ENCODE measurements at places on chromosomes 5 and 9. TPM values are rescaled to one million over a fixed set of nuclear protein-coding genes. Genes with fewer than 3 reads are reported as not detected.

GRCh38 chr9:70013598-70014196 lies 30.0 kb upstream of the MAMDC2 start:
- H3K36me3 ChIP-seq, result no peaks in the 10 kb centered on the region
- H3K27me3 ChIP-seq, result no peaks in the 10 kb centered on the region
- H3K27ac ChIP-seq, result no peak overlapping the region
- H3K4me1 ChIP-seq, result no peaks in the 10 kb centered on the region
- H3K4me3 ChIP-seq, result no peak overlapping the region

- no peaks in the 10 kb centered on the region for H3K36me3 ChIP-seq
- H3K27ac ChIP-seq, result peak overlapping the region; percentile 9
- H3K4me1 ChIP-seq, result peaks cover 12% of the 10 kb centered on the region
- H3K4me3 ChIP-seq, result peak overlapping the region; percentile 43
- H3K27me3 ChIP-seq, result no peaks in the 10 kb centered on the region
- DNase-seq, result peak; percentile 54
These were observed 62.3 kb downstream of the CXXC5 start for GRCh38 chr5:139710319-139711066.

- no peaks in the 10 kb centered on the region for H3K4me1 ChIP-seq
- H3K27me3 ChIP-seq, result no peaks in the 10 kb centered on the region
- H3K36me3 ChIP-seq, result no peaks in the 10 kb centered on the region
These were observed 265.7 kb upstream of the ANKRD55 start for GRCh38 chr5:56498759-56499395.

- DNase-seq, result no peak
- no peak overlapping the region for H3K4me3 ChIP-seq
- no peaks in the 10 kb centered on the region for H3K27me3 ChIP-seq
- no peaks in the 10 kb centered on the region for H3K36me3 ChIP-seq
These were observed 157.8 kb upstream of the PRR16 start for GRCh38 chr5:120306303-120306702.

DNA sequence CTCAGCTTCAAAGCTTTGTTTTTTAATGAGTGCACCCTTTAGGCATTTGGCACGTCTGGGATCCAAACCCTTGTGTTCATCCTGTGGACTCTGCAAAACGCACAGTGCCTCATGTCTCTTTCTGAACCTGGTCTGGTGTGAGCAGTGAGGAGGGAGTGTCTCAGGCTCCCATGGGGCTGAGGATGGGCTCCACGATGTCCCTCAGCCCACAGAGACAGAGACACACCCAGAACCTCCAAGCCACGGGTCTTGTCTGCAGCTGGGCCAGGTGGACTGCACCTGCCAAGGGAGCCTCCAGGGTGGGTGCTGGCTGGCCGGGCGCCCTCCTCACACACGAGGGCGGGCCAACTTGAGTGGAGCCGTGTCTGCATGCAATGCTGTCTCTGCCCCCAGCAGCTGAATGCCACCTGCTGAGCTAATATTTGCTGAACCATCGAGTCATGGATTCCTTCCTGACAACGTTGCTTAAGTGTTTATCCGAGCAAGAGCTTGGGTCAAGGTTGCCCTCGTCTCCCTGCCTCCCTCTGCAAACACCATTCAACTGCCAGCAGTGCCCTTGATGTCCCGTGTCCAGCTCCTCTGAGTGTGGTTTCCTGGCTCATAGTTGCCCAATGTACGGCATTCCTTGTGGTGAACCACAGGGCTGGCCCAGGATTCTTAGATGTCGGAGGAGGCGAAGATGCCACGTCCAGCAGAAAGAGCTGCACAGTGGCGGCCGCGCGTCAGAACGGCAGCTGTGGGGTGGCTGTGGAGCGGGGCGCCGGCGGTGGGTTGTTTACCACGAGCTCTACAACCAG lies 31.4 kb upstream of the LPCAT1 start:
- no peaks in the 10 kb centered on the region for H3K4me1 ChIP-seq
- peak; percentile 82 for DNase-seq
- H3K27ac ChIP-seq, result no peak overlapping the region
- no peak overlapping the region for H3K4me3 ChIP-seq

DNA sequence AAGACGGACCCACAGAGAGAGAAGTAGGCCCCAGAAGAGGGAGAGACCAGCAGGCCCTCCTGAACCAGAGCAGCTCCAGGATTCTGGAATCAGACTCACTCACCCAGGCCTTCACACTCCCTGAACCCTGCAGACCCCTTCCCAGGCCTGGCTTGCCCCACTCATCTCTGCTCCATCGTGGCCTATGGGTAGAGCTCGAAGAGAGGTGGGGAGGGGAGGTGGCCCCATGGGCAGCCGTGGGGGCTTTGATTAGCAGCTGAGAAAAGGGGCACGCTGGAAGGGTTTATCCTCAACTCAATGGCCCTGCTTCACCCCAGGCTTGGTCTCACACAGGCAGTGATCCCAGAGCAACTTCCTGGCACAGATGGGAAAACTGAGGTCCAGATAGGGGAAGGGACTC lies 613 bp downstream of the MYMK start:
- no peaks in the 10 kb centered on the region for H3K27me3 ChIP-seq
- no peaks in the 10 kb centered on the region for H3K4me1 ChIP-seq
- H3K4me3 ChIP-seq, result no peak overlapping the region

GRCh38 chr5:158126442-158127405 lies 267.8 kb upstream of the CLINT1 start:
- H3K4me3 ChIP-seq, result no peak overlapping the region
- no peak for DNase-seq
- no peaks in the 10 kb centered on the region for H3K27me3 ChIP-seq
- H3K4me1 ChIP-seq, result no peaks in the 10 kb centered on the region

DNA sequence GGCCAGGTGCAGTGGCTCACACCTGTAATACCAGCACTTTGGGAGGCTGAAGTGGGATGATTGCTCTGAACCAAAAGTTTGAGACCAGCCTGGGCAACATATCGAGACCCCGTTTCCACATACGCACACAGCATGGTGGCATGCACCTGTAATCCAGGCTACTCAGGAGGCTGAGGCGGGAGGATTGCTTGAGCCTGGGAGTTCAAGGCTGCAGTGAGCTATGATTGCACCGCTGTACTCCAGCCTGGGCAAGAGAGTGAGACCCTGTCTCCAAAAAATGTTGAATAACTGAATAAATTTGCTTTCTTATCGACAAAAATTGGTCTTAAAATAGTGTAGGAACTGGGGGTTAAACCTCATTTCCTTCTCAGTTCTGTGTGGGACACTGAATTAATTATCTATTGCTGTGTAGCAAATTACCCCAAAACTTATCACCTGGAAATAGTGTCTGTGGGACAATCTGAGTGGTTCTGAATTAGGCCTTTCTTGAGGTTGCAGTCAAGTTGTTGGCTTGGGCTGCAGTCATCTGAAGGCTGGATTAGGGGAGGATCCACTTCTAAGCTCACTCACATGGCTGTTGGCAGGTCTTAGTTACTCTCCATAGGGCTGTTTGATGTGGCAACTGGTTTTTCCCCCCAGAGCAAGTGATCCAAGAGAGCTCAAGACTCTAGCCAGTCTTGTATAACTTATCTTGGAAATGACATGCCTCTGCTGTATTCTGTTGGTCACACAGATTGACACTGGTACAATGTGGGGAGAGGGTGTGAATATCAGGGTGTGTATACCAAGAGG lies 2.0 kb downstream of the SNX30 start:
- DNase-seq, result no peak
- peaks cover 5% of the 10 kb centered on the region for H3K4me1 ChIP-seq
- H3K27me3 ChIP-seq, result no peaks in the 10 kb centered on the region
- no peak overlapping the region for H3K27ac ChIP-seq
- H3K36me3 ChIP-seq, result no peaks in the 10 kb centered on the region

GRCh38 chr9:126454215-126454614 lies 127.6 kb downstream of the MVB12B start:
- no peak overlapping the region for H3K27ac ChIP-seq
- no peaks in the 10 kb centered on the region for H3K4me1 ChIP-seq
- H3K27me3 ChIP-seq, result no peaks in the 10 kb centered on the region
- no peak for DNase-seq
- no peaks in the 10 kb centered on the region for H3K36me3 ChIP-seq
- no peak overlapping the region for H3K4me3 ChIP-seq

GRCh38 chr9:94861589-94862272 lies 135.2 kb downstream of the AOPEP start:
- H3K27ac ChIP-seq, result peak overlapping the region; percentile 30
- no peaks in the 10 kb centered on the region for H3K27me3 ChIP-seq
- H3K4me3 ChIP-seq, result no peak overlapping the region
- no peaks in the 10 kb centered on the region for H3K4me1 ChIP-seq
- DNase-seq, result no peak

DNA sequence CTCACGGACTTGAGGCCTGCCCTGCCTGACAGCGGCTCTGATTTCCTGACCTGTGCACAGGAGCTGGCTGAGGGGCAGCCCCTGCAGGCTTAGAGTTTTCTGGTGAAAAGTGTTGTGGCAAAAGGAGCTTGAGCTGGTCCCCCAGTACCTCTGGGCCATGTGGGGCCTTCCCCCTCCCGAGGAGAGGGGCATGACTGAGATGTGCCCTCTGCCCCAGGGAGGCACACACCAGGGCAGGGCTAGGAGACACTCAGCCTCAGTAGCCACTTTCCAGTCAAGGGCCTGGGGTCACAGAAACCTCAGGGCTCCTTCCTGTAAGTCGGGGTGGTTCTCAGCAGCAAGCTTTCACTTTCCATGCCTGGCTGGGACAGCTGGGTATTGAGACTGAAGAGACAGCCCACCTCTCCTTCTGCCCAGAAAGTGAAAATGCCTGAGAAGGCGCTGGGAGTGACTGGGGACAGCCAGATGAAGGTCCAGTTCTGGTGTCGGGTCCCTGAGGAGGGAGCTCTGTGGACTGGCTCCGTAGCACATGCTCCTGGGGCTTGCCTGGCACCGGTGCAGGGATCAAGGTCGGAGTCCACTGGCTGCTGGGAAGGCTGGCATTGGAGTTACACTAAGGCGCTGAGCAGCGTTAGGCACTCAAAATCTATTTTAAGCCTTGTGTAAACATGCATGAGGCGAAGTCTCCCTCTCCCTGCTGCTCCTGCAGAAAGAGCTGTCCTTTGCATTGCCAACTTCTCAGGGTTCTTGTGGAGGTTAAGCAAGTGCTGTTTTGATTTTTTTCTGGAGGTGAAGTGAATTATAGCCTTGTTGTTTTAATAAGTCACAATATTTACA lies 394.9 kb downstream of the GADD45G start:
- peak overlapping the region; percentile 88 for H3K27ac ChIP-seq
- peak; percentile 40 for DNase-seq
- peak overlapping the region; percentile 8 for H3K4me3 ChIP-seq
- no peaks in the 10 kb centered on the region for H3K4me1 ChIP-seq

- no peaks in the 10 kb centered on the region for H3K4me1 ChIP-seq
- DNase-seq, result no peak
- H3K27me3 ChIP-seq, result no peaks in the 10 kb centered on the region
- no peak overlapping the region for H3K4me3 ChIP-seq
- H3K27ac ChIP-seq, result no peak overlapping the region
These were observed 307.7 kb upstream of the TLE4 start for GRCh38 chr9:79264041-79264440.

DNA sequence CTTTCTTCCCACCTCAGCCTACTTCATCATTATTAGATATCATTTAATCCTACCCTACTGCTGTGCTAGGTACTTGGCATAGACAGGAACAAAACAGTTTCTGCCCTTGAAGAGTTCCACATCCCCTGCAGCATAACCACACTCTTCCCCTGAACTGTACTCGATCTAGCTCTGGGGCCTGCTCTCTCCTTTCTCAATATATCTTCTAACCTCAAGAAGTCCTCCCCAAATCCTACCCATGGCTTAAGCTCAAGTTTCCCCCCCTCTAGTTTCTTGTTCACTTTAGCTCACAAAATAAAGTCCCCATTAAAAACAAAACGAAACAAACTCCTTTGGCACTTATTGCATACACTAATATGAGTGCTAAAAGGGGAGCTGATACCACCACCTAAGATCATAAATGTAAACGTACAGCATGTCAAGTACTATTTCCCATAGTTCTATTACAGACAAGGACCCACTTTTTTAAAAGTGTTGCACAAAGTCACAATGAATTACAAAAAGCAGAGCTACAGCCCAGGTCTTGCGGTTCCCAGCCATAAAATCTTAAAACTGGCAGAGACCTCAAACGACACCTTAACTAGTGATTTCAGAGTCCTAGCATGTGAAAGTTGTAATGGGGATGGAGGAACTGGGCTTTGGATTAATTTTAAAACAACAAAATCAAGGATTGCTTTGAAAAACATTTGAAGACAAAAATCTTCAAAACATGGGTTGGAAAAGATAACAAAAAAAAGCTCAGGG lies 80.7 kb downstream of the PTPDC1 start:
- H3K36me3 ChIP-seq, result no peaks in the 10 kb centered on the region
- no peak for DNase-seq

- H3K27me3 ChIP-seq, result no peaks in the 10 kb centered on the region
- no peak overlapping the region for H3K27ac ChIP-seq
- DNase-seq, result no peak
- no peaks in the 10 kb centered on the region for H3K36me3 ChIP-seq
- H3K4me3 ChIP-seq, result no peak overlapping the region
These were observed 188.1 kb upstream of the EFNA5 start for GRCh38 chr5:107858788-107859187.

GRCh38 chr9:111812337-111812736 lies 17.6 kb upstream of the SHOC1 start:
- DNase-seq, result no peak
- no peak overlapping the region for H3K4me3 ChIP-seq
- H3K27me3 ChIP-seq, result no peaks in the 10 kb centered on the region
- no peaks in the 10 kb centered on the region for H3K4me1 ChIP-seq
- H3K36me3 ChIP-seq, result no peaks in the 10 kb centered on the region

GRCh38 chr5:53355931-53356330 lies 124.5 kb upstream of the FST start:
- H3K27me3 ChIP-seq, result no peaks in the 10 kb centered on the region
- H3K4me1 ChIP-seq, result no peaks in the 10 kb centered on the region
- no peak for DNase-seq
- H3K36me3 ChIP-seq, result no peaks in the 10 kb centered on the region

DNA sequence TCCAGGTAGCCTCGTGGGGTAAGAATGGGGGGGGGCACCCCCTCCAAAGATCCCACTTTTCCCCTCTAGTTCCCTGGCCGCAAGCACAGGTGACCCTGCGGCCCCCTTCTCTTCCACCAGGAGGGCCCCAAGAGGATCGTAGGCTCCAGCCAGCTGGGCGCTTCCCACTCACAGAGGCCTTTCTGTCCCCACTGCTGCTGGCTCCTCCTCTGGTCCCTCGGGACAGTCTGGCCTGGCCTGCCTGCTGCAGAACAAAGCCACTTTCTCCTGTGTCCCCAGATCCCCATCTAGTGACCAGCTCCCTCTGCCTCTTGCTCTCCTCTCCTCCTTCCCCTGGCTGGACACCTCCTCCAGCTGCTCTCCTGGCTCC lies 534 bp upstream of the SAPCD2 start:
- DNase-seq, result no peak

DNA sequence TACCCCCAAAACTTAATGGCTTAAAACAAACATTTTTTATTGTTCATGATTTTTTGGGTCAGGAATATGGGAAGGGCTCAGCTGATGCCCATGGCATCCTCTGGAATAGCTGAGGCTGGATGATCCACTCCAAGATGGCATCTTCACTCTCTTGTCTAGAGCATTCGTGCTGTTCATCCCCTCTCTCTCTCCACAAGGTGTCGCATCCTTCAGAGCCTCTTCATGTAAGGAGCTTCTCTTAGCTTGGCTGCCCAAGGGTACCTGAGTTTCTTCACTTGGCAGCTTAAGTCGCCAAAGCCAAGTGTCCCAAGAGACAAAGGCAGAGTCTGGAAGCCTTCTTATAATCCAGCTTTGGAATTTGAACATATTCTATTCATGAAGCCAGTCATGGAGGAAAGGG lies 294.7 kb downstream of the CHSY3 start:
- no peaks in the 10 kb centered on the region for H3K27me3 ChIP-seq
- H3K4me3 ChIP-seq, result no peak overlapping the region
- no peak for DNase-seq

- H3K36me3 ChIP-seq, result no peaks in the 10 kb centered on the region
- DNase-seq, result no peak
- H3K27ac ChIP-seq, result peak overlapping the region; percentile 34
These were observed 4.7 kb downstream of the ABCA1 start for GRCh38 chr9:104923289-104923688.

DBH gene
- not detected for total RNA-seq

CMBL gene
- 8.2 TPM for total RNA-seq

LCN15 gene
- not detected for total RNA-seq

CDH6 gene
- total RNA-seq, result 1.4 TPM

GFPT2 gene
- total RNA-seq, result 27.2 TPM

Data from breast epithelium (tissue), 4 donors.